ENCODE measurements at places on chromosomes 16 and 17.

DNA sequence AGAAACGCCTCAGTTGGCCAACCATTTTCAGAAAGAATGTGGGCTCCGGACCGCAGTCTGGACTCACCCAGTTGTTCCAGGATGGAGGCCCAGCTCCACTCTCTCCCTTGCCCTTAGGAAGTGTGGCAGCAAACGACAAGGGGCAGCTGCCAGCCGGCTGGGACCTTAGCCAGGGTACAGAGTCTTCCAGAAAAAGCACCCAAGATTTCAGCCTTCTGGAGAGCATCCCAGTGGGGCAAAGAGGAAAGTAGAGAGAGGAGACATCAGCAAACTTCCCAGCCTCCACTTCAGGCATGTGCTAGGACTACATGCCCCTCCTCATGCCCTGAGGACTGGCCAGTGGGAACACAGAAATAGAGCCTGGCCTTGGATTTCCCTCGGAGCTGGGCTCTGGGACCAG, 56.8 kb upstream of the SCNN1B start:
- no peak for DNase-seq

- DNase-seq = no peak
Observed at GRCh38 chr16:11391576-11391975, 46.3 kb downstream of the RMI2 start.

GRCh38 chr16:27033281-27033979, 33.3 kb upstream of the C16orf82 start:
- DNase-seq = no peak

DNA sequence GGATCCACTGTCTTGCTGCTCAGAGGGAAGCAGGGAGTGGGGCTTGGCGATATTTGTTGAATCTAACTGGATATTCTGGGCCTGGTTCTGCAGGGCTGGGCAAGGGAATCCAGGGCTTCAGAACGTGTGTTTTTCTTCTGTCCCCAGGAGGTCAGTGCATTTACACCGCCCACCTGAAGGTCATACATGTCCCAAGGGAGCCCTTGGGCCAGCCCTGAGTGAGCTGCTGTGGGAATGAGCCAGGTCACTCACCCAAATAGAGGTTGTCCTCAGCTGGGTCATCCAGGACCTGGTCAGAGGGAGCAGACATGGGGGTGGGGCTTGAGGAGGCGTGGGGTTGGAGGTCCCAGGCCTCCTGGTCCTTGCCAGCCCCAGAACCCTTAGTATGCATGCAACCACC, 10.6 kb downstream of the CAMKK1 start:
- DNase-seq = no peak

DNA sequence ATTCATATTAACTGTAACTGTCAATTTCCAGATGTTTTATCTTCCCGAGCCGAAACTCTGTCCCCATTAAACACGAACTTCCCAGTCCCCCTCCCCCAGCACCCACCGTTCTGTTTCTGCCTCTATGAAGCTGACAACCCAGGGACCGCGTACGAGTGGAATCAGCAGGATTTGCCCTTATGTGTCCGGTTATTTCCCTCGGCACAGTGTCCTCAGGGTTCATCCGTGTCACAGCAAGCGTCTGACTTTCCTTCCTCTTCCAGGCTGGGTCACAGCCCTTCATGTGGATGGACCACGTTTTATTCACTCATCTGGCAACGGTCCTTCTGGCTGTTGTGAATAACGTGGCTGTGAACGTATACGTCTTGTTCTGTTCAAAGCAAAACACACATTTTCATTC, 31.3 kb downstream of the METRNL start:
- no peak for DNase-seq

DNA sequence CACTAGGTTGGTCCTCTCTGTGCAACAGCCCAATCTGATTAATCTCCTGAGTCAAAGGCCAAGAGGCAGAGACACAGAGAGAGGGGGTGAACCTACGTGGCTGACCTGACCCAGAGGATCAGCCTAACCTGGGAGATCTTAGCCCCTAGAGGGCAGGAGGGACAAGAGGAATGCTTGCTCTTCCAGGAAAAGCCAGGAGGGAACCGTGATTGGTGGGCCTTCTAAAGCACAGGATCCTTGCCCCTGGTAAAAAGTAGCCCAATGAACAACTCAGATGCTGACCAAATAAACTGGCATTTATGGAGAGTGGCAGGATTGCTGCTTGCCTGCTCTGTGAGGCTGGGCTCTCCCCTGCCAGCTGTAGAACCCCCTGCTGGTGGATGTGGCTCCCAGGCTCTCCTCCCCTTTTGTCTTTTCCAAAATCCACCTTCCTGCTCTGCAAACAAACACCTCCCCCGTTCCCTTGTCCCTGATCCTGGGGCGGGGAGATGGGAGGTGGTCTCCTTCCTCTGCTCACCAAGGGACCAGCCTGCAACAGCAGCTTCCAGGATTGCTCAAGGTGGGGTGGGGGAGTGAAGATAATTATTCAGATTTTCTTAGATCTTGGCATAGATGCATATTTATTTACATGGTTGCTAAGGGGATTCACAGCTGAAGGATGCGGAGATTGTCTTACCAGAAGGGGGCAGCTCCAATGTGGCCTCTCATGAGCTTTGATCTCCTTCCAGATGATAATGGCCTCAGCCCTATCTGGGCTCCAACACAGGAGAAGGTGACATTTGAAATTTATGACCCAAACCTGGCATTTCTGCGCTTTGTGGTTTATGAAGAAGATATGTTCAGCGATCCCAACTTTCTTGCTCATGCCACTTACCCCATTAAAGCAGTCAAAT, 71.9 kb downstream of the SDR42E1 start:
- DNase-seq = no peak

- DNase-seq = no peak
Observed at GRCh38 chr16:87350681-87351319, 32.8 kb downstream of the FBXO31 start.

GRCh38 chr17:72376526-72377345, 255.9 kb downstream of the SOX9 start:
- DNase-seq = no peak

GRCh38 chr17:78774453-78774852, 7.6 kb downstream of the CYTH1 start:
- no peak for DNase-seq

- no peak for DNase-seq
Observed at GRCh38 chr17:82561429-82562035, 42.0 kb downstream of the FOXK2 start.

GRCh38 chr16:89723279-89724250, 2.2 kb downstream of the ZNF276 start:
- peak; percentile 34 for DNase-seq

- peak; percentile 15 for DNase-seq
Observed at GRCh38 chr17:41494524-41494923, 4.8 kb upstream of the KRT36 start.

GRCh38 chr17:34354637-34355036, 1.6 kb upstream of the CCL13 start:
- DNase-seq = peak; percentile 81

- DNase-seq = peak; percentile 38
Observed at GRCh38 chr17:78993241-78993956, 13.7 kb upstream of the LGALS3BP start.

DNA sequence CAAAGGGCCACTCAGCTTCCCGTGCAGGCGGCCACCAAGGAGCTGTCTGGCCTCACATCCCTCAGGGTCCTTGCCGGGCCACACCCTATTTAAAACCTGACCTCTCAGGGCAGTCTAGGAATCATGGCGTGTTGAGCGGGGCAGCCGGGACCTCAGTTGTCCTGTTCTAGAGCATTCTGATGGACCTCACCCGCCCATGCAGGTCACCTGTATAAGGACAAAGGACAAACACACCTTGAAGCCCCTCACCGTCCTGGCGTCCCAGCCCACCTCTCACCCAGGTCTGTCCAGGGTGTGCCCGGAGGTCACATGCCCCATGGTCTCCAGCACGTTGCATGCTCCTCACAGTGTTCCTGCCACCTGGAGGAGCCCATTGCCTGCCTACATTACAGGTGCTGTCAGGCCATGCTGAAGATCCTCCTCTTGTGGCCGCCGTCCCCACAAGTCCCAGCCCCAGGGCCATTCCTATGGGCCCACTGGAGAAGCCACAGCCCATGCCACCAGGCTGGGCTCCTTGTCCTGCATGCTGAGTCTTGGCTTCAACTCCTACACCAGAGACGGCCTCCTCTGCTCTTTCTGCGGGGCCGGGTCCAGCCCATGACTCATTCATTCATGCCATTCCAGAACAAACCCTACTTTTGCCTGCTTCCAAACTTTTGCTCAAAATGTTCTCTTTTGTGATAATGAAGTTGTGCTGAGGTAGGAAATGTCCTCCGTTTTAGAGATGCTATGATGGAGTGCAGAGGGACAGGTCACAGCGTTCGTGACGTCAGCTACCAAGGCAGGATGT, 46.3 kb downstream of the PEMT start:
- peak; percentile 60 for DNase-seq

GRCh38 chr16:64409783-64410210, 712.1 kb downstream of the CDH11 start:
- no peak for DNase-seq

DNA sequence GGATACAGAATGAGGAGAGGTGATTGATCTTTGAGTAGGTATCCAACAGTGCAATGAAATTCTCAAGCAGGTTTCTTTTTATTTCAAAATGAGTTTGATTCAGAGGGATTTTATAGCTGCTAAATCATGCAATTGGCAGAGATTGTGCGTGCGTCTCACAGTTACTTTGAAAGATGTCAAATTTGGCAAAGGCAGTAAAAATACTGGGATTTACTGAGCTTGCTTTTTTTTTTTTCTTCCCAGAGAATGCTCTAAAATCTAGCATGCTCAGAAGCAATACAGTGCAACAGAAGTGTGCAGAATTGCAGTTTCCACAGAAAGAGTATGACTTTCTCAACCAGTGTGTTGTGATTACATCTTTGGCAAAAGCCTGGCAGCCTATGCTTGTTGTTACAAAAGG, 410.7 kb upstream of the GOT2 start:
- DNase-seq = no peak

Data from iris pigment epithelial cell (primary cell).